ENCODE measurements at places on chromosomes 3 and 15.

DNA sequence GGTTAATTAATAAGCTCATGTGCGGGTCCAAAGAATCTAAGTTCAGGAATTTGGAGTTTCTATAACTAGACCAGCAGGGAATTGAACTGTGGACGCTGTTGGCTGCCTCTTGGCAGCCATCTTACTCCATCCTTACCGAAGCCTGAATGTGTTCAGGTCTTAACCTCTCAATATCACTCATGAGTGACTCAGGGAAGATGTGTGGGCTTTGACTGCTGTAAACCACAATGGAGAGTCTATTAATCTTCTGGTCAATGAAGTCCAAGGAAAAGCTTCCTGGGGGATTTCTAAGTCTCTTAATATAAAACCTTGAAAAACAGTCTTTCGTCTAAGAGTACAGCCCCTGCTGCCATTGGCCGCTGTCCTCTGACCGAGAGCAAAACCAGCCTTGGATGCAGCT, 46.7 kb upstream of the OXTR start:
- no peak for DNase-seq

GRCh38 chr15:42549741-42550392, 1.2 kb downstream of the HAUS2 start:
- no peak for DNase-seq

- no peak for DNase-seq
Measured at GRCh38 chr3:53180305-53181023, 19.5 kb downstream of the PRKCD start.

DNA sequence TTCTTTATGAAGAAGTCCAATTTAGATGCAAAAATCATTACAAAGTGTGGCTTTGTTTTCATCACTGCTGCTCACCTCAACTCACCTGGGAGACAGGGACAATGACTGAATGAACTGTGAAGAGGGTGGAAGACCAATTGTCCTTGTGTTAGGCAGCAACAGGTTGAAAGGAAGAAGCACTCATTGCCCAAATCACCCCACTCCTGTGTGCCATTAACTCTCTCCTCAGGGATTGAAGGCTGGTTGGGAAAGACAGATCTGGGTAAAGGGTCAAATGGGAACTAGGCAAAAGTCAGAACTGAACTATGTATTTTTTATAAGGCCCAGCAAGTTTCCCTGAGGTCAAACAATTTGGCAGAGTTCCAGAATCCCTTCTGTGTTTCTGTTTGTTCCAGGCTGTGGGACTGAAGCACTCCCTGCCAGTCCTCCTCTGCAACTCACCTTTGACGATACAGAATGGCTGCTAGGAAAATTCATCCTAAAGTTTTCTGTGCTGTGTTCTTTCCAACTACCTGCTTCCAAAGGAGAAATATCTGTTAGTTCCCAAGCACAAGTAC, 68.6 kb upstream of the CCDC39 start:
- no peak for DNase-seq

DNA sequence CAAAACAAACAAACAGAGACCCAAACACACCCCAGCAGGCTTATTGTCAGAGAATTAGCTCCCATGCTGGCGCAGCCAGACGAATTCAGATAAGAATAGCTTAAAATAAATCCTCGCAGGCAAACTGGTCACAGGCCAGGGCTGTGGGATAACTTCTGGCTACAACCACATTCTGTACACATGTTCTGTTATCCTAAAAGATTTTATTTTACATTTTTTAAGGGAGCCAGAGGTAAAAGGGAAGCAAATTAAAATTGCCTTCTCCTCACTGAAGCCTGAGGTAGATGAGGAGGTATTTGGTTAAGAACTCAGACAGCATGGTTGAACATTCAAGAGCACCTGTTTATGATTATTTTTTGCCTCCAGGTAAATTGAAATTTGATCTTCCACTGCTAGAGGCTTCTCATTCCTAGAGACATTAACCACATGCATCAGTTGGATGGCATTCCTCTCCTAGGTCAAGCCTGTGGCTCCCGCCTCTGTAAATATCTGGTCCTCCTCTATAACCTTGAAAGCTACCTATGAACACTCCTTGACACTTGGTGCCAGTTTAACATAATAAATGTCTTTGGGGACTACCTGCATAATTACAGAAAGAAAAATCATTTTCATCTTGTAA, 190.3 kb downstream of the SATB1 start:
- DNase-seq = no peak

- DNase-seq = no peak
Measured at GRCh38 chr3:10955711-10956453, 36.7 kb upstream of the SLC6A1 start.

DNA sequence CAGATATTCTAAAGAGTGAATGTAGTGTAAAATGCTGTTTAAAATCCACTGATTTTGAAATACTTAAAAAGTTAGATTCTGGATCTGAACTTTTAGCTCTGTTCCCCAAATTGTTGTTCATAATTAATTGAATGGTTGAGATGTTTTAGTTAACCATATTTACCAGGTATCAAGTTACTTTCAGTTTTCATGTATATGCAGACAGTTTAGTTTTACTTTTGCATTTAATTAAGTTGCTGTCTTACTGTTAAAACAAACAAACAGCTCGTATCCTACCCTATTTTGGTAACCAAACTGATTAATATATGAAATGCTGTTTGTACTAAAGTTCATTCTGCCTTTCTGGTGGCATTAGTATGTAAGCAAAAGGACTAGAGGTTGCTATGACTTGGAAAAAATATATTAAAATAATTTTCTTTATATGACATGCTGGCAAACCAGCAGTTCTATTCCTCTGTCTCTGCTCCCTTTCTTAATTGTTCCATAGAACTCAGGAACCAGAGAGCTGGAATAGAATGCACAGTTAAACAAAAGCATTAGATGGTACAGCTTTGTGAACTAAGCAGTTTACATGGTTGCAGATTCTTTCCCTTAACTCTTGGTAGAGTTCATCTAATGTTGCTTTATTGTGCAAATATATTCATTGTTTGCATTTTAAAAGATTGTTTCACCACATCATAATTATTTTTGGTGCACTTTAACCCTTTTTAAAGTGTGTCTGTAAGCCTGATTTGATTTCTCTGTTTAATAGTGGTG, 39.5 kb upstream of the SCAANT1 start:
- DNase-seq = no peak
